ENCODE measurements at places on chromosomes 11 and 22. TPM values are rescaled to one million over a fixed set of nuclear protein-coding genes. Genes with fewer than 3 reads are reported as not detected.

TMEM151A gene
- total RNA-seq, result 11.0 TPM

GATD1 gene
- 229 TPM for total RNA-seq

DBX1 gene
- total RNA-seq, result not detected

ARCN1 gene
- total RNA-seq, result 197 TPM

APOL4 gene
- not detected for total RNA-seq

- H3K4me3 ChIP-seq, result no peak overlapping the region
- DNase-seq, result no peak
- peaks cover 9% of the 10 kb centered on the region for H3K4me1 ChIP-seq
- H3K27ac ChIP-seq, result no peak overlapping the region
- peaks cover 5% of the 10 kb centered on the region for H3K27me3 ChIP-seq
Measured at GRCh38 chr11:2293984-2294925, 7.5 kb downstream of the C11orf21 start.

DNA sequence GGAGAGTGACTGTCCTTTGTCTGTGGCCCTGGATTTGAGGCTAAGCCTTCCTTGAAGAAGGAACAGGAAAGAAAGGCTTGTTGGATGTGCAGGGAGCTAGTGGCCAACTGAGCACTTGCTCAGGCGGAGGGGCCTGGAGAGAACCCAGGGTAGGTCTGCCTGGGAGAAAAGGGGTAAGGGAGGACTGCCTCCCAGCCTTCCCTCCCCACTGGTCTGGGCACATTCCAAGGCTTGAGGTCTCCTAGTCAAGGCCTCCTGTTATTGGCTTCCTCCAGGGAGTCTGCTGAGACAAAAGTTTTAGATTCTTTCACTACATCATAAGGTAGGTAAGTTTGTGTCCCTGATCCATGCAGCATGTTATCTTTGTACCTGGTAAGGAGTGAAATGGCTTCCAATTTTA, 15.2 kb downstream of the KCNQ1OT1 start:
- H3K27me3 ChIP-seq, result no peaks in the 10 kb centered on the region
- H3K36me3 ChIP-seq, result no peaks in the 10 kb centered on the region
- H3K4me1 ChIP-seq, result no peaks in the 10 kb centered on the region
- no peak overlapping the region for H3K27ac ChIP-seq

DNA sequence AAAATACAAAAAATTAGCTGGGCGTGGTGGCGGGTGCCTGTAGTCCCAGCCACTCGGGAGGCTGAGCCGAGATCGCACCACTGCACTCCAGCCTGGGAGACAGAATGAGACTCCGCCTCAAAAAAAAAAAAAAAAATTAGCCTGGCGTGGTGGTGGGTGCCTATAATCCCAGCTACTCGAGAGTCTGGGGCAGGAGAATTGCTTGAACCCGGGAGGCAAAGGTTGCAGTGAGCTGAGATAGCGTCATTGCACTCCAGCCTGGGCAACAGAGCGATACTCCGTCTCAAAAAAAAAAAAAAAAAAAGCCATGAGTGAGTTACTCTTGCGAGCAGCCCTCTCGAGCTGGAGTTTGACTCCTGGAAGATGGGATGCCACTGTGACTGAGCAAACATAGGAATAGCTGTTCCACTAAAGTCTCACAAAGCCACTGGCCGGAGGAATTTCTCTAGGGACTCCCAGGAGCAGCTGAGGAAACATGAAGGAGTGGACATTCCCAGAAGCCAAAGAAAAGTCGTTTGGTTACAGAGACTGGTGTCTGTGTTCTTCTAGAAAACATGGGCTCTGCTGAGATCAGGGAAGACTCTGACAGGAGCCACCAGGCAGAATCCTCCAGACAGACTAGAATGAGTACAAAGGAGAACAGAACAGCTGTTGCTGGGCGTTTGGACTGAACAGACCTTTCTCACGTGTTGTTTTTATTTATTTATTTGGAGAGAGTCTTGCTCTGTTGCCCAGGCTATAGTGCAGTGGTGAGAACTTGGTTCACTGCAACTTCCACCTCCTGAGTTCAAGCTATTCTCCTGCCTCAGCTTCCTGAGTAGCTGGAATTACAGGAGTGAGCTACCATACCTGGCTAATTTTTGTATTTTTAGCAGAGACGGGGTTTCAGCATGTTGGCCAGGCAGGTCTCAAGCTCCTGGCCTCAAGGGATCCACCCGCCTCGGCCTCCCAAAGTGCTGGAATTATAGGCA, 32.4 kb upstream of the MYH9 start:
- H3K4me1 ChIP-seq, result peaks cover 11% of the 10 kb centered on the region
- H3K27me3 ChIP-seq, result no peaks in the 10 kb centered on the region
- H3K36me3 ChIP-seq, result no peaks in the 10 kb centered on the region
- DNase-seq, result no peak

DNA sequence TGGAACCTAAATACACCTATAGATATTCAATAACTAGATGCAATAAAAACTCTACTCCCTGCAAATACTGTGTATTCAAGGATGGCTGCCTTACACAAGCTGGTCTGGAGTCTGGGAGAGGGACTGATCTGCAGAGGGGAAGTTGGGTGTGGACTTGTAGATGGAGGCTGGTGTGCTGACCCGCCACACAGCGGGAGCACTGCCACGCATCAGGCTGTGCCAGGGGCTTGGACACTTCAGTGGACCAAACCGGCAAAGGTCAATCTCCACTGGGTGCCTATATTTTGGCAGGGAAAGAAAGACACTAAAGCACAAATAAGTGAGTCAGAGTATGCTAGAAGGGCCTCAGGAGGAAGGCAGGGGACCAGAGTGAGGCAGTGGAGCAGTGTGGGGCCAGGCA, 2.1 kb upstream of the SHANK3 start:
- no peaks in the 10 kb centered on the region for H3K4me1 ChIP-seq
- H3K27ac ChIP-seq, result no peak overlapping the region
- no peak for DNase-seq
- no peaks in the 10 kb centered on the region for H3K36me3 ChIP-seq
- H3K4me3 ChIP-seq, result no peak overlapping the region

GRCh38 chr11:12229450-12230229, 119.2 kb downstream of the MICAL2 start:
- H3K4me3 ChIP-seq, result no peak overlapping the region
- peaks cover 3% of the 10 kb centered on the region for H3K36me3 ChIP-seq
- no peaks in the 10 kb centered on the region for H3K27me3 ChIP-seq
- no peak overlapping the region for H3K27ac ChIP-seq
- H3K4me1 ChIP-seq, result peaks cover 3% of the 10 kb centered on the region

DNA sequence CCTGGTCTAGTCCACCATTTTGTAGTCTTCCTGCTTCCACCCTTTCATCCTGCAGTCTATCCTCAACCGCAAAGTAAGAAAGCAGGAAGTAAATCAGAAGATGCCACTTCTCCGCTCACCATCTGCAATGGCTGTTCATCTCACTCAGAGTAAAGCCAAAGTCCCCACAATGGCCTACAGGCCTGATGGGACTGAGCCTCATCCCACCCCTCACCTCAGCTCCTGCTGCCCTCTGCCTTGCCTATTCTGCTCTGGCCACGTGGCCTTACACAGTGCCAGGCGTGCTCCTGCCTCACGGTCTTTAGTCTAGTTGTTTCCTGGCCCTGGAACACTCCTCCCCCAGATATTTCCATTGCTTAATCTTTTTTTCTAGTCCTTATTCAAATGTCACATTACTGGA, 95.5 kb downstream of the USP35 start:
- no peak overlapping the region for H3K4me3 ChIP-seq
- DNase-seq, result no peak

- H3K36me3 ChIP-seq, result no peaks in the 10 kb centered on the region
- no peak overlapping the region for H3K4me3 ChIP-seq
- DNase-seq, result no peak
- no peaks in the 10 kb centered on the region for H3K4me1 ChIP-seq
Measured at GRCh38 chr11:84224042-84224441, 937.9 kb upstream of the CCDC90B start.

DNA sequence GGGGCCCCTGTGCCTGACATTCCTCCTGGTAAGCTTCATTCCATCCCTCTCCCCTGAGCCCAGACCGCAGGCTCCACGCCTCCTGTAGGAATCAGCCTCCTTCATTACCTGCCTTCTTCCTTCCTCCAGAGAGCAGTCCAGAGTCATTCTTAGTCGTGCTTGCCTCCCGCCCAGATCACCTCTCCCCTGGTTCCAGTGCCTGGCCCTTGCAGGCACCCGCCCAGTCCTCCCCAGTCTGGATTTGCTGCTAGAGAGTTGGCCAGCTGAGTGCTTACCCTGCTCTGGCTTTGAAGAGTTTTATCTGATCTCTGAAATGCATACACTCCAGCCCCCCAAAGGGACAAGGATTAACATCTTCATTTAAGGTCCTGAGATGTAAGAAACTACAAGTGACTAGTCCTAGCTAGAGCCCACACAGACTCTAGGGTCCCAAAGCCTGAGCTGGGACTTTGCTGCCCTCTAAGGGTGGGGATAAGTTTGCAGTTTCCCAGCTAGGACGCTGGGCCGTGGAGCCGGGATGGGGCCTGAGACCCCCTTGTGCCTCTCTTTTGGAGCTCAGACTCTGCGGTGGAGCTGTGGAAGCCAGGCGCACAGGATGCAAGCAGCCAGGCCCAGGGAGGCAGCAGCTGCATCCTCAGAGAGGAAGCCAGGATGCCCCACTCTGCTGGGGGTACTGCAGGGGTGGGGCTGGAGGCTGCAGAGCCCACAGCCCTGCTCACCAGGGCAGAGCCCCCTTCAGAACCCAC, 1.6 kb downstream of the NR1H3 start:
- no peak for DNase-seq
- H3K27ac ChIP-seq, result 0 out of 2 replicates have a peak overlapping the region, but pooled peaks have one; percentile 11
- H3K27me3 ChIP-seq, result no peaks in the 10 kb centered on the region
- H3K4me1 ChIP-seq, result peaks cover 31% of the 10 kb centered on the region

DNA sequence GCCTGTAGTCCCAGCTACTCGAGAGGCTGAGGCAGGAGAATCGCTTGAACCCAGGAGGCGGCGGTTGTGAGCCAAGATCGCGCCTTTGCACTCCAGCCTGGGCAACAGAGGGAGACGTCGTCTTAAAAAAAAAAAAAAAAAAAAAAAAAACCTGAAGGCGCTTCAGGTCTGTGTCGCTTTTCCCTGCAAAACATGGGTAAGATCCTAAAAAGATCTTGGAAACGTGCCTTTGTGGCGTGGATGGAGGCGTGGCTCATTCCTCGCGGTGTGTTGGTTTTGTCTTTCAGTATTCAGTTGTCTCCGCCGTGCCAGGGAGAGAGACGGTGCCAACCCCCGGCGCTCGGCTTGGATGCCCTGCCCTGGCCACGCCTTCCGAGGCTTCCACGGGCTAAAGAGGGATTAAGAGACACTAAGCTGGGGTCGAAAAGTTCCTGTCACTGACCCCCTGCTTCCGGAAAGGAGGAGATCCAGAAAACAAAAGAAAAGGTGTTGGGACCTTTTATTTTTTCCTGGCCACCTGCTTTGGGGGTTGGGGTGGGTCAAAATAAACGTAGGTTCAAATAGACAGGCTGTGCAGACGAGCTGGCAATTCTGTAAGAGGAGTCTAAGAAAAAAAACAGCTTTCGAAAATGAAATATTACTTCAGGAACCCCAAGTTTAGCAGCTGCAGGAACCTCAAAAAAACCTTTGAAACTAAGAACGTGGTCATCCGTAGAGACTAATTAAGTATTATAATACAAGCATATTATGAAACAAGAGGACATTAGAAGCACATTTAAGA, 1.1 kb upstream of the SLC35F2 start:
- peaks cover 9% of the 10 kb centered on the region for H3K4me1 ChIP-seq
- H3K27me3 ChIP-seq, result no peaks in the 10 kb centered on the region
- DNase-seq, result peak; percentile 32
- H3K4me3 ChIP-seq, result peak overlapping the region; percentile 91
- peaks cover 5% of the 10 kb centered on the region for H3K36me3 ChIP-seq

DNA sequence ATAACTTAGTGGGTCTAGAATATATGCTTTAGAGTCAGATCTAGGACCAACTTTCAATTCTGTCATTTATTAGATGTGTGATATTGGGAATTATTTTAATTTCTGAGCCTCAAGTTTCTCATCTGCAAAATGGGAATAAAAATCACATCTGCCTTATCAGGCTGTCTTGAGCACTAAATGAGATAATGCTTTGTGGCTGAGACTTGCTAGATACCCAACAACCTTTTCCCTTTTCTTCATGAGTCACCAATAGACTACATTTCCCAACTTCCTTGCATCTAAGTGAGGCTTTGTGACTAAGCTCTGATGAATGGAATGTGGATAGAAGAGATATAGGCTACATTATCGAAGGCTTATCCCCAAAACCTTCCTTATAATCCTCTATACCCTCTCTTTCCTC, 220.7 kb upstream of the SESN3 start:
- H3K4me3 ChIP-seq, result no peak overlapping the region
- H3K36me3 ChIP-seq, result no peaks in the 10 kb centered on the region
- no peaks in the 10 kb centered on the region for H3K4me1 ChIP-seq
- H3K27ac ChIP-seq, result no peak overlapping the region
- no peak for DNase-seq

GRCh38 chr11:69010964-69011623, 2.0 kb downstream of the MRGPRF start:
- no peak overlapping the region for H3K27ac ChIP-seq
- no peak for DNase-seq
- no peak overlapping the region for H3K4me3 ChIP-seq
- H3K27me3 ChIP-seq, result no peaks in the 10 kb centered on the region

DNA sequence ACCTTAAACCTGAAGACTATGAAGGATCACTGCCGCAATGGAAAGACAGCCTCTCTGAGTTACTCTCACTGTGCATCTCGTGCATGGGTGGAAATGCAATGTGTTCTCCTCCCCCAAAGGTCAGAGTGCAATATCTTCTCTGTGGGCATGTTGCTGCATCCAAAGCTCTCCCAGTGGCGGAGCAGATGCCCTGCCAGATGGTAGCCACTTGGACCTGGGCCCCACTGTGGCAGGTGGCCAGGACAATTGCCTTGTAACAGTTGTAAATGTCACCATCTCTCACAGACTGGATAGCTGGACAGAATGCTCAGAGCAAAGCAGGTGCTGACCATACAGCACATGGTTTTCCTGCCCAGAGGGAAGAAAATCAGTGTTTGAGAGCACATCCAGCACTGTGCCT, 542.0 kb downstream of the FAM181B start:
- DNase-seq, result no peak
- H3K36me3 ChIP-seq, result no peaks in the 10 kb centered on the region
- no peaks in the 10 kb centered on the region for H3K27me3 ChIP-seq
- H3K4me3 ChIP-seq, result no peak overlapping the region
- no peak overlapping the region for H3K27ac ChIP-seq
- H3K4me1 ChIP-seq, result no peaks in the 10 kb centered on the region

GRCh38 chr11:72584939-72585597, 89.2 kb downstream of the PDE2A start:
- DNase-seq, result no peak
- H3K27ac ChIP-seq, result no peak overlapping the region
- H3K4me3 ChIP-seq, result no peak overlapping the region
- H3K36me3 ChIP-seq, result no peaks in the 10 kb centered on the region
- peaks cover 9% of the 10 kb centered on the region for H3K27me3 ChIP-seq

Data from Panc1 (cell line).